Suprapubic skin (tissue), 4 donors: ENCODE measurements at places on chromosomes 6 and 20. TPM values are rescaled to one million over a fixed set of nuclear protein-coding genes. Genes with fewer than 3 reads are reported as not detected.

The STMND1 gene
- total RNA-seq = not detected

The OLIG3 gene
- total RNA-seq = not detected

The ANGPT4 gene
- total RNA-seq = 0.72 TPM

The DBNDD2 gene
- total RNA-seq = 43.0 TPM

DNA sequence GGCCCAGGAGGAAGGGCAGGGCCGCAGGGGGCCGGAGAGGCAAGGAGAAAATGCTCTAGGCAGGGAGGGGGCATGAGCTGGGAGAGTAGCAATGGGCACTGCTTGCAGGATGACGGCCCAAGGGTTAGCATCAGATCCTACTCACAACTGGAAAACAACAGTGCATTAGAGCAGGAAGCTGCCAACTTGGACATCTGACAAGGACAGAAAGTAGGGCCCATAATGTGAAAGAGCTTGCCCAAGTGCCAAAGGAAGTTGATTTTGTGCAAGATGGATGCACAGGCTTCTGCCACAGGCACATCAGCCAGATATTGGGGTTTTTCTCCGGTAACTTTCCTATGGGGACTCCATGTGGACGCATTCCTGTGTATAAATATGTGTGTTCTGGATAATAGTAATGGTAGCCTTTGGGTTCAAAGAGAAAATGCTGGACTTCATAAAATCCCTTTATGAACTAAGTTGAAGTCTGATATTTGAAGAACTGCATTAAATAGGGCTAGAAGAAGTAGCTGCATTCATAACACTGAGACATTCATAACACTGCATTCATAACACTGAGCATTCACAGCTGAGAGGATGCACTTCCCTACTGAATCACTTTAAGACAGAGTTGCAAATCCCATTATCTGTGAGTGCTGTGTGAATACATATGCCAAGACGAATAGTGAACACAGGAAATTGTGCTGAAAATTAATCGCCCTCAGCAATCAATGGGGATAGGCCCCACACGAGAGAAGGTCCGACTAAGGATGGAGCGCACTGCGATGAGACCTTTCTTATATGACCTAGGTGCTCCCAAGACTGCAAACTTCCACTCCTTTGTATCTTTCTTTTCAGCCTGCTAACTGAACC lies 235.6 kb upstream of the PRDM1 start:
- DNase-seq = no peak
- H3K27me3 ChIP-seq = no peaks in the 10 kb centered on the region
- H3K27ac ChIP-seq = no peak overlapping the region
- H3K36me3 ChIP-seq = no peaks in the 10 kb centered on the region

DNA sequence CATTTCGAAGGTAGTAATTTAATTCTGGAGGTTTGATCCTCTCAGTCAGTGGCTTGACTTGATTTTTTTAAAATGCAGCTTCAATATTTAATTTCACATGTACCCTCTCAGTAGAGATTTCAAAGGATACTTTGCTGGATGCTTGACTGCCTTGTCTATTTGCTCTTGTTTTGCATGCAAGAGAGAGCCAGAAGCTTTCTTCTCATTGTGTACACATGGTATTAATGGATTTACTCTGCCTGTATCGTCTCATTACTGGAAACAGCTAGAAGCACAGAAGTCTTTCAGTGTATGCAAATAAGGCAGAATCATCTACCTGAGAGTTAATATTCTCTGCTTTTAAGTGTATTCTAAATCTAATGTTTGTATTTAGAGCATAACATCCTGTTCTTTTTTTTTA lies 84.3 kb upstream of the FOXO3 start:
- DNase-seq = no peak
- H3K27ac ChIP-seq = no peak overlapping the region
- H3K4me3 ChIP-seq = no peak overlapping the region
- no peaks in the 10 kb centered on the region for H3K27me3 ChIP-seq

- no peaks in the 10 kb centered on the region for H3K27me3 ChIP-seq
- H3K4me3 ChIP-seq = no peak overlapping the region
- peak overlapping the region; percentile 14 for H3K27ac ChIP-seq
- H3K36me3 ChIP-seq = no peaks in the 10 kb centered on the region
- no peak for DNase-seq
Observed at GRCh38 chr6:147603392-147604081, 95.0 kb downstream of the SAMD5 start.
